Transverse colon (tissue), 4 donors: ENCODE measurements at places on chromosomes 2 and 18. TPM values are rescaled to one million over a fixed set of nuclear protein-coding genes. Genes with fewer than 3 reads are reported as not detected.
A peak's percentile ranks its signal among the peaks of the same experiment; 100 is the strongest.

- no peak for DNase-seq
- H3K4me3 ChIP-seq = no peak overlapping the region
- no peak overlapping the region for H3K27ac ChIP-seq
- H3K36me3 ChIP-seq = no peaks in the 10 kb centered on the region
These were observed 4.5 kb upstream of the CREB1 start for GRCh38 chr2:207525296-207525695.

- H3K27me3 ChIP-seq = no peaks in the 10 kb centered on the region
- no peak overlapping the region for H3K27ac ChIP-seq
- H3K4me3 ChIP-seq = no peak overlapping the region
- no peaks in the 10 kb centered on the region for H3K36me3 ChIP-seq
- H3K4me1 ChIP-seq = no peaks in the 10 kb centered on the region
These were observed 19.8 kb downstream of the PIK3C3 start for GRCh38 chr18:41974796-41975201.

- DNase-seq = no peak
- H3K36me3 ChIP-seq = no peaks in the 10 kb centered on the region
- H3K4me3 ChIP-seq = no peak overlapping the region
- H3K27me3 ChIP-seq = no peaks in the 10 kb centered on the region
- H3K4me1 ChIP-seq = no peaks in the 10 kb centered on the region
These were observed 11.3 kb upstream of the EXOC6B start for GRCh38 chr2:72837171-72837570.

Gene RGPD4
- total RNA-seq = not detected

DNA sequence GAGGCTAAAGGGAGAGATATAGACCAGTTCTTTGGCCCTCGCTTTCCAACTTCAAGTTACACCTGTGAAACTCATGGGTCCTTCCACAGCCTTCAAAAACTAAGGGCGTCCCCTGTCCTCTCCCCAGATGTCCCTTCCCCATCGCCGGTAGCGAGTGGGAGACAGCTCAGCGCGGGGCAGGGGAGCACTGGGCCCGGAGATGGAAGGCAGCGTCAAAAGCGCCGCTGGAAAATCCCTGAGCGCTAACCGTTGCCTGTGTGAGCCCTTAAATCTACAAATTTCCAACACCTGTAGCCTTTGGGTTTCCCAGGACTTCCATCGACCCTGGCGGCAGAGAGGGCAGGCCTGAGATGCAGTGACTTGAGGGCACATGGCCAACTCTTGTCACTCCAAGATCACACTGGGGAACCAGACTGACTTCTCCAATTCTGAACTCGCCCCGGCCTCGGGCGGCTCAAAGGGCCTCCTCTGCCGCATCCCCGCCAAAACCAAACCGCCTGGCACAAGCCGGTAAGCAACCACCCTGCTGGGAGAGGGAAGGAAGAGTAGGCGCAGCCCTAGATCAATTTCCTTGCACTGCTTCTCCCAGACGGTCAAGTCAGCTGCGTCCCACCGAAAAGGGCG is 879 bp upstream of the EPAS1 start:
- H3K4me1 ChIP-seq = no peaks in the 10 kb centered on the region
- H3K27ac ChIP-seq = peak overlapping the region; percentile 89
- H3K27me3 ChIP-seq = no peaks in the 10 kb centered on the region
